Right renal cortex interstitium (tissue), 3 donors: ENCODE measurements at places on chromosomes 12 and 14. TPM values are rescaled to one million over a fixed set of nuclear protein-coding genes. Genes with fewer than 3 reads are reported as not detected.

- DNase-seq: no peak
These were observed 123.4 kb downstream of the TTC7B start for GRCh38 chr14:90692826-90693225.

- no peak for DNase-seq
These were observed 914 bp upstream of the PACS2 start for GRCh38 chr14:105313381-105314286.

DNA sequence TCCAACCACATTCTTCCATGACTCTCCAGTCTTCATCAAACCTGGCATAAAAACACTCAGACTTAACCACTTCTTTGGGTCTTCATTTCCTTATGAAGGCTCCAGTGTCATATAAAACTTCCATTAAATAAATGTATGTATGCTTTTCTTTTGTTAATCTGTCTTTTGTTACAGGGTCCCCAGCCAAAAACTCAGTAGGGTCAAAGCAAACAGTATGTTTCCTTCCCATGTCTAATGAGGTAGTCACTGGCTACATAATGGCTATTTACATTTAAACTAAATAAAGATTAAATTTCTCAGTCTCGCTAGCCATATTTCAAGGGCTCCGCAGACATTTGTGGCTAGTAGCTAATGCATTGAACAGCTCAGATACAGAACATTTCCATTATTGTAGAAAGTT lies 40.1 kb upstream of the STAB2 start:
- no peak for DNase-seq

- DNase-seq: no peak
These were observed 65.7 kb downstream of the PRKCH start for GRCh38 chr14:61387076-61387475.

GRCh38 chr14:98498019-98498885 lies 773.7 kb downstream of the BCL11B start:
- no peak for DNase-seq

DNA sequence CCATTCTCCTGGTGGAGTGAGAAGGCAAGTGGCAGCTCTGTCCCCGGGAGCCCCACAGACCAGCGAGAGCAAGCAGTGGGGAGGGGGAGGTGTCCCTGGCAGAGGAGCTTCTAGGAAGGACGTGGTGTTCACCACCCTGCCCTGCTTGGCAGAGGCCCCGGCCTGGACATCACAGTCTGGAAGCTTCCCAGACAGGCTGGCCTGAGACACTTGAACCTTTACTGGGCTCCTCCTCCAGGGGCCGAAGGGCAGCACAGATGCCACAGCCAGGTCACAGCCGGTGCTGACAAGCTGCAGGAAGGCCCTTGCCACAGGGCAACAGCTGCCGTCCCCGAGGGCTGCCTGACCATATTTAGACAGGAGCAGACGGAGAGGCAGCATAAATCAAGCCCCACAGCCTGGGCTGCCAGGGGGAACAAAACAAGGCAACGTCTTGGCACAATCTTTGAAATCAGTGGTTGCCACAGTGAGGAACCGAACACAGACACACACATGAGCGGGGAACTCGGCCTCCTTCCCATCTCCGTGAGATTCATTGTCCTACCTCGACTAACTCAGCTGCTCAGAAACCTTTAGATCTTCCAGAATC lies 28.5 kb downstream of the PRIMA1 start:
- no peak for DNase-seq

GRCh38 chr12:65596514-65597091 lies 227.7 kb upstream of the HMGA2 start:
- no peak for DNase-seq

GRCh38 chr14:77102154-77102553 lies 4.1 kb downstream of the CIPC start:
- DNase-seq: no peak

DNA sequence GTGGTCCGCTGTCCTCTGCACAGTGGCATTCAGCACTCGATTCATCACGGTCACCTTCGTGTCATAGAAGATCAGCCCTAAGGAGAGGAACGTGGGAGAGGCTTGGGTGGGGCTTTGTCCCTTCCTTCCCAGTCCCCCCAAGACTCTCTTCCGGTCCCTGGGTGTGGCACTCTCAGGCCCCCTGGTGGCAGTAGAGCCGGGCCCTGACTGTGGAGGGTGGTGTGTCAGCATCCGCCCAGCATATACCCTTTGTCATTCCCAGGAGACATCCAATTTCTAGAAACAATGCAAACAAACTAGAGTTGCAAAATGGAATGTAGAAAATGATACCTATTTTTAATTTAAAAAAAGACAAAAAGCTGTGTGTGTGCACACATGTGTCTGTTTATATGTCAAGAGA lies 45.0 kb downstream of the TRAFD1 start:
- no peak for DNase-seq

GRCh38 chr12:89636052-89636775 lies 72.4 kb downstream of the ATP2B1 start:
- DNase-seq: no peak

DNA sequence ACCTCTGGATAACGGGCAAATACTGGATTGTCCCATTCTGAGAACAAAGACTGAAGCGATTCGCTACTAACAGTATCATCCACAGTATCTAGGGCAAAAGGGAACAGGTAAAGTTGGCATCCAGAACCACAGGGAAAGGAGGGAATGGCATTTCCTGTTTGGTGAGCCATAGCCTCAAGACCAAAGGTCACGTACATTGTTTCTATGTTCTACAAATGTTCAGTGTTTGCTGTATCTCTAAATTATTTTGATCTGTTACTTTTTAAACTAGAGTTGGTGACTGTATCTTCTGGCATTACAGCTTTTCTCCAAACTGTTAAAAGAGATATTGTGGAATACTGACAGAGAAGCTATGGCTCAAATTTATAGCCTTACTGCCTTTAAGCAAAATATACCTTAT lies 9.7 kb downstream of the MLH3 start:
- DNase-seq: no peak

Gene CLECL1
- polyA plus RNA-seq: 0.19 TPM

Gene KLRF1
- 0.78 TPM for polyA plus RNA-seq

Gene SYCP3
- polyA plus RNA-seq: 0.85 TPM
